Skin of body (tissue), 3 donors: ENCODE measurements at places on chromosomes 11 and 22.

GRCh38 chr11:35061516-35062440, 77.2 kb upstream of the CD44 start:
- DNase-seq, result no peak

DNA sequence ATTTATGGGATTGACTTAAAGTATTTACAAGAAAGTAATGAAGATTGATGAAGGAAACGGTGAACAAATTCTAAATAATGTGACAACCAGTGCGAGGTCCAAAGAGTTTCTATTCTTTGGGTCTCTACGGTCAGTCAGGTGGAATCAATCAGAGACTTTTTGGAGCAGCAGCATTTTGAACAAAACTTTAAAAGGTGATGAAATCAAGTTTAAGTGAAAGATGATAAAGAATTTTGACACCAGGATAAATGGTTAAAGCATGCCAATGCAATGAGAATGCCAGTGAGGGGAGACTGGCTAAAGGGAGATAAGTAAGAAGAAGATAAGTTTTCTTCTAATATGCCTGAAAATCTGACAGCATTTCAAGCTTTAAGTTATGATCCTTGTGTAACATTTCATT, 67.9 kb downstream of the DCUN1D5 start:
- DNase-seq, result no peak

DNA sequence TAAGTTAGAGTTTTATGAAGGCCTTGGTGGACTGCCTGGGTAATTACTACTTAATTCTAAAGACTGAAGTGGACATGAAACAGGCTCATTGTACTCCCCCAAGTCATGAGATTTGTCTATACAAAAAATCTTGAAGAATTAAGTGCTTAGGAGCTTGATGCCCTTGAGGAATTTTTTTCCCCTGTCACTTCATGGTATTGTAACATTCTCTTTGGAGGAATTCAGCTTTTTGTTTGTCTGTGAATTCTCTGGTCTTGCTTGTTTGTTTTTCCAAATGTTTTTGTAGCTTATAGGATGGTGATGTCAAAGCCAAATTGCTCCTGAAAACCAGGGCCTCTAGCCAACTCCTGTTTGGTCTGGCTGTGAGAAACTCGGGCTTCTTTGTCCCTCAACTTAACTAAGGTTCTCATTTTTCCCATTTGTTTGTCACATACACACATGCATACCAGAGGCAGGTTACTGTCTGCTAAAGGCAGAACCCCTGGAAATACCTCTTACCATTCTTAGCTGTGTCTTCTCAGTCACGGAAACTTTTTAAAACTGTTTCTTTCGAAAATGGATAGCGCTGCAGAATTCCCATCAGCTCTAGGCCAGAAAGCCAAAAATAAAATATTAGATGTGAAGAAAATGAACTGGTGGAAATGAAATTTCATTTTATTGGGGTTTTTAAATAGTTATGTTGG, 66.9 kb downstream of the AMOTL1 start:
- DNase-seq, result no peak

- DNase-seq, result no peak
Observed at GRCh38 chr11:128896356-128896755, 5.2 kb downstream of the KCNJ5 start.

GRCh38 chr22:26970809-26971394, 313.5 kb downstream of the MIAT start:
- DNase-seq, result no peak

DNA sequence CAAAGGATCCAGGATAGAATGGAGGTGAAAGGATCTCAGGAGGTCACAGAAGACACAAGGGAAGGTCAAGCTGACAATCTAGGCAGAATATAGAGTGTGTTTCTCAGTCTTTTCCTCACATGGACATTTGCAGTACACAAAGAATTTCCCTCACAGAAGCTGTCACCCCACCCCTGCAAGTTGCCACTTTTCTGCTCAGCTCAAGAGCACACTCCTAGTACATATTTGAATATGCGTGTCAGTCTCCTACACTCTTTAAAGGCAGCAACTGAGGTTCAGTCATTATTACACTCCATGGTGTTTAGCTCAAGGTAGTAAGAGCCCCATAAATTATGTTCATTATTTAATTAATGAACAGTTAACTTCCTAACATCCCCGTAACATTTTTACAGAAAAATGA, 59.1 kb downstream of the ETS1 start:
- DNase-seq, result no peak

DNA sequence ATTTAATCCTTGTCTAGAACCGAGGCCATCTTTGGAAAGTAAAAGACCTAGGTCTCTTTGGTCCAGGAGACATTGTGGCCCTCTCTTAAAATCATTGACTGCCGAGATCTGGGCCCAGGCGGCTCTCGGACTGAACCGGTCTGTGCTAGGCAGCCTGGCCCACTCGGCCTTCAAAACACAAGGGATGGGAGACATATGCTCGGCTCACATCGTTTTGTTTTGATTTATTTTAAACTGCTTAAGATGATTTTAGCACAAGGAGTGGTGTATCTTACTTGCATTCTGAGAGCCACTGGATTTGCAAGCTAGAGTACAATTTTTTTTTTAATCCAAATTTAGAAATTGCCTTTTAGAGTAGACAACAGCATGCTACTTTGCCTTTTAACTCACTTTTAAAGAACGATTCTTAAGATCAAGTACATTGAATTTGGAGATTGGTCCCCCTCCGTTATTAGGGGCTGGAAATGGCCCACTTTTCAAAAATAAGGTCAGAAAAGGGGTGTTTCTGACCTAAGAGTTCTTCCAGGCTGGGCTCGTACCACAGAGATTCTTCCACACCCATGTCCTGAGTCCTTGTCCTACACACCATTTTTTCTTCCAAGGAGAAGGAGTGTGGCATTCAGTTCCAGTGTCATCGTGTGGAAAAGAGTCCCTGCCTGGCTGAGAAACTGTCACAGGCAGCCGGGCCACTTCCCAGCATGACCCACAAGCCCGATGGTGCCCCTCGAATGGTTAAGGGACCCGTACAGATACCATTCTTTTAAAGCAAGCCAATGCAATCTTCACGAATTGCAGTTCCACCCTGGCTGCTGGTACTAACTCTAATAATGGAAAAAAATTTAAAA, 80.5 kb upstream of the WNT7B start:
- no peak for DNase-seq

- peak; percentile 14 for DNase-seq
Observed at GRCh38 chr11:116466191-116466590, 306.6 kb downstream of the BUD13 start.

GRCh38 chr11:20064961-20065405, 95.3 kb downstream of the DBX1 start:
- no peak for DNase-seq

GRCh38 chr11:131674051-131674755, 303.8 kb downstream of the NTM start:
- DNase-seq, result peak; percentile 72

GRCh38 chr11:64276653-64277431, 7.6 kb downstream of the BAD start:
- no peak for DNase-seq

DNA sequence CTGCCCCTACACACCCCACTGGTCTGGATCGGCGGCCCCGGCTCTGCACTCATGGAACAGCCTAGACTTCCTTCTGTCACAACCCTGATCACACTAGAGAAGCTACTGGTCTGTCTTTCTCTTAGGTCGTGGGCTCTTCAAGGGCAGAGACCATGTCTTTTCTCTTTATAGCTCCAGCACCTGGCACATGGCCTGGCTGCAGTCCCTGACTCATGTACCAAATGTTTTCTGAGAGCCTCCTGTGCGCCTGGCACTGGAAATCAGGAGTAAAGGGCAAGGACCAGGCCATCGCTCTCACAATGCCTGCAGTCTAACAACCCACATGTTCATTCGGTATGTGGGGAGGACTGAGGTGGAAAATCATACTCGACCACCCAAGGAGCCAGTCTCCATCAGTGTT, 7.5 kb downstream of the ASCC2 start:
- DNase-seq, result no peak

GRCh38 chr22:43990044-43990443, 34.1 kb upstream of the PARVB start:
- DNase-seq, result no peak

DNA sequence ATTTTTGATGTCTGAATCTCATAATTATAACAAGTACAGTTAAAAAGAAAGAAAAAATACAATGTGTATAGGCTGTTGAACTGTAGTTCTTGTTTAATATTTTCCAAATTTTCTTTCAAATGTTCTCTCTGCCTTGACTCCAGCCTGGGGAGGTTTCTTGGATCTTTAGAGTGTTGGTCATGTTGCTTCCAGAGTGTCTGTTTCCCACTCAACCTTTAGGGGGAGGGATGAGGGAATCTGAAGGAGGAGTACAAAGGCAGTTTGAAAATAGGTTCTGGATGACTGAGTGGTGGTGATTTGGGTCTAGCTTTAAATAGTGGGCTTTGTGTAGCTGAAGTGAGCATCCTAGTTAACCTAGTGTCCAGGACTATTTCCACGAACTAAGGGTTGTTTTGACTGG, 2.0 kb downstream of the CTNND1 start:
- peak; percentile 61 for DNase-seq

DNA sequence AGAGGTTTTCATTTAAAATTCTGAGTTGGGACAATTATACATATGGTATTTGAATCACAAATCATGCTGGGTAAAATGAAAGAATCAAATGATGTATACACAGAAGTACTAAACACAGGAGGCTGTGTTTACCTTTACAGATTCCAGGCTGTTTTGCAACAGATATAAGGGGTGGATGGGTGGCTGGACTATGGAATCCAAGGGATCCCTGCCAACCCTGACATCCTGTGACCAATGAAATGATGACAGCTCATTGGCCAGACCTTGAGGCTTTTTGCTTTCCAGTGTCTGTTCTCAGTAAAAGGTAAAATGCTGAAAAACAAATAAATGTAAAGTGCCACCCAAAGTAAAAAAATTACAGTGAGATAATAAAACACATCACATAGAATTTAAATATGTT, 3.3 kb upstream of the DDI1 start:
- DNase-seq, result no peak

GRCh38 chr11:130314750-130315285, at the start of gene ZBTB44:
Gene ZBTB44, minus strand, starts transcription at chr11:130314917. Its CDS starts 53,044 bp downstream, at chr11:130261873.
- DNase-seq, result peak; percentile 88

DNA sequence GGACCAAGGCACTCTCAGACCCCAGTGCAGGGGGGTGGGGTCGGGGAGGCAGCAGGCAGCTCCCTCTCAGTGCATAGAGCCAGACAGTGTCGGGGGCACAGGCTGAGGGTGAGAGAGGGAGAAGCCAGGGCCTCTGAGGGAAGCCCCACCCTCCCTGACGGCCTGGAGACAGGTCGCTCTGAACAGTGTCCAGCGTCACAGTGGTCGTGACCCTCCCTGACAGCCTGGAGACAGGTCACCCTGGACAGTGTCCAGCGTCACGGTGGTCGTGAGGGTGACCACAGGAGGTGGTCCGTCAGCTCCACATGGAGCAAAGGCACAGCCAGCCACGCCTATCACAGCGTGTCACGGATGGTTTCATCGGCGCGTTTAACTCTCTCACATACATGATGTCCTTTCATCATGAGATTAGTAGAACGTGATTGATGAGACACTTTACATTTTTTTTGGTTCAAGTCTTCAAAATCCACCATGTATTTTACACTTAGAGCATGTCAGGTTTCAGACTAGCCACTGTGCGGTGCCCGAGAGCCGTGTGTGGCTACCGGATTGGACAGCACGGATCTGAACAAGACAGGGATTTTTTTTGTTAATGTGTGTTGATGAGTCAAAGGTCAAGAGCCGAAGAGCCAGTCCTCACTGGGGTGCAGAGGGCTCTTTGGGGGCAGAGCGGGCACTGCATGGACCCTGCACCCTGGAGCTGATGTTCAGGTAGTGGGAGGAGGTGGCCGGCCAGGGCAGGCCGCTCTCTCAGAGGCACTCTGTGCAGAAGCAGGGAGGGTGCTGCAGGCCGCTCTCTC, 23.9 kb upstream of the PANX2 start:
- peak; percentile 71 for DNase-seq

DNA sequence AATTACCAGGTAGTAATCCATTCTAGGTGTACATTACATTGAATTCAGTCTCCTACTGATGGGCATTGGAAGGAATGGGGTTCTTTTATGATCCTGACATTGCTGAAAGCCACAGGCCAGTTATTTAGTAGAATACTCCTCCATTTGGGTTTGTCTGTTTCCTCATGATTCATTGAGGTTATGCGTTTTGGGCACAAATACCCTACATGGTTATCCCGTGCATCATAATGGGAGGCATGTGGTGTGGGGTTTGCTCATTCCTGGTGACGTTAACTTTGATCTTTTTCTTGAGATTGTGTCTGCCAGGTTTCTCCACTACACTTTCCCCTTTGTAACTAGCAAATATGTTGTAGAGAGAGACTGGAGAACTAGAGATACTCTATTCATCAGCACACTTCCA, 5.5 kb downstream of the FOLR3 start:
- no peak for DNase-seq

- no peak for DNase-seq
Observed at GRCh38 chr11:34988294-34989255, 72.2 kb downstream of the PDHX start.

DNA sequence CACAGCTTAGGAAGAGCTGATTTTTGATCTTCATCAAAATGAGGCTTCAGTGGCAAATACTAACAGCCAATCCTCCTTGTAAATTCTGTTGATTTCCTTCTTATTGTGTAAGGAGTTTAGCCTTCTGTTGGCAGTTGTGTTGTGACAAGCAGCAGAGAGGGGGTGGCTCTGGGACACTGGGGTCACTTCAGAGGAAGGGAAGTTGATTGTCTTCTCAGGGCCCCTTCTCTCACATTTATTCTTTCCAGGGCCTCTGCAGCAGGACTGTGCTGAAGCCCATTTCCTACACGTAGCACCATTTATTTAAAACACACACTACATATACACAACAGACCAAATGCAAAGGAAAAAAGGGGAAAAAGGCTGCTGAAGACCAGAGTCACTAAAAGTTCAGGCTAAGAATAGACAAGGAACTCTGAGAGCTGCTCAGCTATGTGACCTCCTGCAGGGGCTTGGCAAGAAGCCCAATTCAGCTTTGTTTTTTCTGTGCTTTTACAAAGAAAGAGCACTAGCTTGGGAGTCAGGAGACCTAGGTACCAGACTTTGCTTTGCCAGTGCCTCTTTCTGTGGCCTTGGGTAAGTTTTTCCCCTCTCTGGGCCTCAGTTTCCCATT, 28.3 kb upstream of the UPB1 start:
- DNase-seq, result peak; percentile 57

DNA sequence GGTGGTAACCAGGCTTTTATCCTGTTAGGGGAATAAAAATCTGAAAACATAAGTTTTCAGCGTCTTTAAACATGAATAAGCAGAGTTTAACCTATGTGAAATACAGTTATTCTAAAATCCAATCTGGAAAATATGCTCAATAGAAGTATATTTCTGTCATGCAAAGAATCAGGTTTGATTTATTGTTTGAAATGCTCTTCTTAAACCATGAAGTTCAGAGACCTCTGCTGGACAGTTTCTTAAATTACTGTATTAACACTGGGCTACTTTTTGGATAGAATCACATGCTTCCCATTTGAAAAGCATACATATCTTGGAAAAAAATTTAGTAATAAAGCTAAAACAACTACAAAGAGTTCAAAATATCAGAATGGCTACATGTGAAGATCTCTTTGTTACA, 25.4 kb downstream of the APIP start:
- peak; percentile 26 for DNase-seq

- DNase-seq, result no peak
Observed at GRCh38 chr11:8823174-8823742, 87.7 kb upstream of the AKIP1 start.
